SK-MEL-5 (cell line): ENCODE measurements at places on chromosomes 1 and 21. TPM values are rescaled to one million over a fixed set of nuclear protein-coding genes. Genes with fewer than 3 reads are reported as not detected.

The HTR6 gene
- total RNA-seq, result 0.16 and 0.29 TPM in 2 replicates

The RAP1GAP gene
- 0.61 and 0.95 TPM in 2 replicates for total RNA-seq

GRCh38 chr21:27571706-27572105 is 604.8 kb upstream of the ADAMTS5 start:
- no peak for DNase-seq

DNA sequence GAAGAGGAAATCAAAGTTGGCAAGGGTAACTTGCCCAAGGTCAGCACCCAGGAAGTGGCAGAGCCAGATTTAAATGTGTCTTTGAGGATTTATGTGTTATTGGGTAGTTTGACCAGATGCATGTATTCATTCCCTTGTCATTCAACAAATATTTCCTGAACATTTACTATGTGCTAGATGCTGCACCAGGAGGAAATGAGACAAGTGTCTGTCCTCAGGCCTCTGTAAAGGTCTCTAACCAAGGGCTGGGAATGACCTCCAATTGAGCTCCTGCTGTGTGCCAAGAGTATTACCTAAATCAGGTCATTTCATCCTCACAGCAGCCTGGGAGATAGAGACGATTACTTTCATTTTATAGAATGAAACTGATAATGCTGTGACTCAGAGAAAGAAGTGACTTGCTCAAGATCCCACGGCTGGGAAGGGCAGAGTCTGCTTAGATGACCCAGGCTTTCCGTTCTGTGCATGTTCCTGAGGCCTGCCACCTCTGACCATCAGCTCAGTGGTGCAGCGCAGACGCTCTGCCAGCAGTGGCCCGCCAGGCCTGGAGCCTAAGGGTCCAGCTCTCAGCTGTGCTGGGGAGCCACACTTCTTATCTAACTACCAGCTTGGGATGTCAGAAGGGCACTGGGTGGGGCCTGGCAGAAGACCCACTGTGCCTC is 3.5 kb upstream of the TTC22 start:
- DNase-seq, result no peak

DNA sequence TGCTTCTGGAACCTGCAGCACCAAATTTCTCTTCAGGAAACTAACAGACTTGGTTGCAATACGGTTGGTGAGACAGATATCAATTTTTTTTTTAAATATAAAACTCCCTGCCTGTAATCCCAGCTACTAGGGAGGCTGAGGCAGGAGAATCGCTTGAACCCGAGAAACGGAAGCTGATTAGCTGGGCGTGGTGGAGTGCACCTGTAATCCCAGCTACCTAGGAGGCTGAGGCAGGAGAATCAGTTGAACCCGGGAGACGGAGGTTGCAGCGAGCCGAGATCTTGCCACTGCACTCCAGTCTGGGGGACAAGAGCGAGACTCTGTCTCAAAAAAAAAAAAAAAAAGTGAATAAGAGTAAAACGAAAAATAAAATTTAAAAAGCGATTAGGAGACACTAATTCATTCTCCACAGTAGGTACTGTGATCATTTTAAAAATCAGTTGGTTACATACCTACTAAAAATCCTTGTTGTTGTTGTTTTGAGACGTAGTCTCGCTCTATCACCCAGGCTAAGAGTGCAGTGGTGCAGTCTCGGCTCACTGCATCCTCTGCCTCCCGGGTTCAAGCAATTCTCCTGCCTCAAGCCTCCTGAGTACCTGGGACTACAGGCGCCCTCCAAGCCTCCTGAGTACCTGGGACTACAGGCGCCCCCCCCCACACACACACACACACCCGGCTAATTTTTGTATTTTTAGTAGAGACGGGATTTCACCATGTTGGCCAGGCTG is 796 bp upstream of the RBM8A start:
- DNase-seq, result no peak

DNA sequence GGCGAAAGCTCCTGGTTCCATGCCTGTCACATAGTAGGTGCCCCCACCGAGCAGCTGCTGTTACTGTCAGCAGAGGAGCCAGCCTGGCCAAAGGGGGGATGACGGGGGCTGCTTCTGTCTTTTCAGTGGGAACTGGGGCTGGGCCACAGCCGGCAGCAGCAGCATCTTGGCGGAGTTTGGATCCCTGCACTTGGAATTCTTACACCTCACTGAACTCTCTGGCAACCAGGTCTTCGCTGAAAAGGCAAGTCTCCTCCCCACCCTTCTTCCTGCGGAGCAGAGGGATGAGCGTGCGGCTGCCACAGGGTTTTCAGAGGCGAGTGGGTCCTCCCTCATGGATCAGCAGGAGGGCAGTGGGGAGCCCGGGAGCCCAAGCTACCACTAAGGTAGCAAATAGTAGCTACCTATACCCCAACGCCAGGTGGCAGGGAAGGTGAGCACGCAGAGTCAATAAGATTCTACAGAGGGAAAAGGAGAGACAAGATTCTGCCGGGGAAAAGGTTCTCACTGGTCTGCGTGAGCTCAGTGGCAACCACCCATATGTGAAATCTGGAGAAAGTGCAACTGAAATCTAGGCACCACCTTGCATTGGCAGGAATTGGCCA is 41.4 kb upstream of the SELENON start:
- DNase-seq, result no peak

DNA sequence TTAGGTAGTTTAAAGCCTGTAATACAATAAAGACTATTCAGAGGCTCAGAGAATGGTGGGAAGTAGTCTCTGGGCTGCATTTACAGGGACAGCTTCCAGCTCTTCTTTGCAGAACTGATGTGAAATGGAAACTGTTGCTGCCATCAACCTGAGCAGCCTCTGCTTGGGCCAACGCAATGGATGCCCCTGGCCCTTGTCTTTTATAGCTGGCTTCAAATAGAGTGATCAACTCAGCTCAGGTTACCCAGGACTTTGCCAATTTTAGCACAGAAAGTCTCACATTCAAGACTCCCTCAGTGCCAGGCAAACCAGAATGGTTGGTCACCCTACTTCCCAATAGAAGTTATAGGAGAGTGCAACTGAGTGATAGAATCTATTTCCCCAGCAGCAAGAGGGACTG is 18.1 kb upstream of the GALNT2 start:
- no peak for DNase-seq
